ENCODE measurements at places on chromosomes 11 and 22.

GRCh38 chr11:12024254-12024926, 16.0 kb upstream of the DKK3 start:
- no peak for DNase-seq

- DNase-seq: no peak
These were observed 607 bp downstream of the MRPL11 start for GRCh38 chr11:66437979-66438503.

DNA sequence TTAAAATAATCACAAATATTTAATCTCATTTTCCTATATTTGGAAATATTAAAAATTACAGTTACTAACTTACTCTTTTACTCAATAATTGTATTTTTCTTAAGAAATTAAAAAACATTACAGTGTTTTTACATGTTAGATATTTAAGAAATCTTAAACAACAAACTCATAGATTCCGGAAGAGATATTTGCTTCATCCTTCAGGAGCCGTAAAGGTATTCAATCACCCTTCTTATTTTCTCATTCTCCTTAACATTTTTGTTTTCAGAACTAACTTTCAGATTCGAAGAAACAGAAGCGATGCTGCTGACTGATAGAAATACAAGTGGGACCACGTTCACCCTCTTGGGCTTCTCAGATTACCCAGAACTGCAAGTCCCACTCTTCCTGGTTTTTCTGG, at the start of gene OR5D18:
Gene OR5D18, plus strand, starts transcription at position 301 of the 400 bp plus-strand sequence. Its CDS starts 0 bp downstream, at position 301.
- DNase-seq: no peak

DNA sequence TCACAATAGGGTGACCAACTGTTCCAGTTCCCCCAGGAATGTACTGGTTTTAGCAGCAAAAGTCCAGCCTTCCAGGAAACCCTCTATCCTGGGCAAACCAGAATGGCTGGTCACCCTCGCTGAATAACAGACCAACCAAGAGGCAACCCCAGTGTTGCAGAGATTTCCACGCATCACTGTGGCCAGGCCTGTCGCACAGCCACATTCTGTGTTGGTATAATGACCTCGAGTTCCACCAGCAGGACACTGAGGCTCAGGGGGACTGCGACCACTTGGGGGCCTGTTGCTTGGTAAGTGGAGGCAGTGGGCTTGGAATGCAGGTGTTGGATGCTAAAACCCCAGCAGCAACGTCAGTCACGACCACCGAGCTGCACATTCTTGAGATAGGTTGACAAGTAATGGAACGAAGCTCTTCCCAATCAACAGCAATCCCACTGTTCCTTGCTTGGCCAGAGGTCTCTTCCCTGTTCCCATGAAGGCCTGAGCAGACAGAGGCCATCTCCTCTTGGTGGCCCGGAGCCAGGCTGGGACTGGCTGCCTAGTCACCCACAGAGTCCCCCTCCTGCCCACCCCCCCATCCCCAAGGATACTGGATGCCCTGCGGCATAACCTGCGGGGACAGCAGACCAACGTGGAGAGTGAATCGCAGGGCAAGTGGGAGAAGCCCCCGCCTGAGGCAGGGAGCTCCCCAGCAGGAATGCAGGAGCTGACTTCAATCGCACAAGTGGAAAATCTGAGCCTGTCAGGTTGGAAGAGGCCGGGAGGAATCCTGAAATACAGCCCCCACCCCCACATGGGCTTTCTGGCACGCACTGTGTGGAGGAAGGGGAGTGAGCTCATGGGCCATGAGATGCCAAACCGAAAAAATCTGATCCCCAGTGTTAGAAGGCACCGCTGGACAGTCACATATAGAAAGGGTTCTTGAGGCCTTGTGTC, 43.4 kb upstream of the MN1 start:
- no peak for DNase-seq

DNA sequence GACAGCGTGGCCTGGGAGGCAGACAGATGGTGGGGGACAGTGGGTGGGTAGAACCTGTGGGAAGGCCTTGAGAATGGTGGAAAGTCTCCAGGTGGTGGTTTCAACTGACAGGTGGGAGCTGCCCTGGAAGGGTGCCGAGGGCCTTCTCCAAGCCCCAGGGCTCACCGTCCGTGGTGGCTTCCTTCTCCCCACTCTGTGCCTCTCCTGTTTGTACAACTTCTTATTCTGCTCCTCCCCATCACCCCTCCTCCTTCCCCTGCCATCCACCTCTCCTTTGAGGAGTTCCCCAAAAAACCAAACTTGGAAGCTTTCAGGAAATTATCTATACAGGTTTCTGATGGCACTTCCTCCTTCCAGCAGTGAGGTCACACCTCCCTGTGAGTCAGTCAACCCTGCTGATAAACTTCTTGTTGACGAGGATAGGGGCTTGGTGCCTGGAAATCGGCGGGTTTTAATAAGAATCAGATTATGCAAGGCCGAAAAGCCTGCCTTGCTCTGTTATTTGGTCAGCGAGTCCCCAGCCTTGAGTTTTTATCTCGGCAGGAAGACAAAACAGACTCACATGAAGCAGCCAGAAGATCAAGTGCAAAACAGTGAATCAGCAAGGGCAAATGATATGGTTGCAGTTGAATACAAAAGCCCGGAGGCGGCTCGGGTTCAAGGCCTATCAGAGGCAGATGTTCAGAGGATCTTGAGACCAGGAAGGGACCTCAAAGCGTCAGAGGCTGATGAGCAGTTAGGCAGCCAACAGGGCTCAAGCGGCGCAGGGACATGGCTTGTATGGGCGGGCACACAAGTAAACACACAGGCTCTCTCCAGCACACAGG, 9.5 kb upstream of the ST3GAL4 start:
- no peak for DNase-seq

GRCh38 chr11:118209033-118209432, 15.8 kb downstream of the JAML start:
- DNase-seq: no peak

GRCh38 chr11:43987384-43988039, 45.1 kb downstream of the C11orf96 start:
- no peak for DNase-seq

DNA sequence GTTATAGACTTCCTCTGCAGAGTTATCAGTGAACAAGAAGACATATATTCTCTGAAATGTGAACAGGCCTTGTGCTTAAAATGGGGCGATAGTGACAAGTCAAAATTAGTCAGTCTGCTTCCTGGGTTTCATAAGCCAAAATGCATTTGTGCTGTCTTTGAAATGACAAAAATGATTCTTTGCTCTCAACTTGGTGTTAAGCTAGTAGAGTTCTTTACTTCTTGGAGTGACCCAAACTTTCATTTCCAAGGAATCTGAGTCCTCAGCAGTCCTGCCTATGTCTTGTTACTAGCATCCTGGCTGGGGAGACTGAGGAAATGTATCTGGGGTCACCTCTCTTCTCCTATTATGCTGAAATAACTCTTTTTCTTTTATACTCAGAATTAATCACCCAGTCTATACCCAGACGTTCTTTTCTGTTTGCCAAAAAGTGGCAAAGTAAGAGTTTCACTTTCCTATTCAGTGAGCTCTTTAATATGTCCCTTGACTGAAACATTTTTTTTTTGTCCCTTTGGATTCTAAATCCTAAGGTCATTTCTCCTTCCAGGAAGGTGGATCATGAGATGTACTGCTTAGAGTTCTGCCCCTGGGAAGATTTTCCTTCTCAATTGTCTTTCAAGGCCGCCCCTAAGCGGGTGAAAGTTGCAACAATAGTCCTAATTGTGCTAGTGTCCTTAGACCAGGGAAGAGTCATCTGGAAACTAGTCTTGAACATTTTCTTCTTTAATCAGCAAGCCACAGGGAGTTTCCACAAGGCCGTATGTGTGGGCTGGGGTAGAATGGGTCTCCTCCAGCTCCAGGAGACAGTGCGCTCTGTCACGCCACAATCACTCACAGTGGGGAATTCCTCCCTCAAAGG, 53.0 kb upstream of the RDX start:
- no peak for DNase-seq

DNA sequence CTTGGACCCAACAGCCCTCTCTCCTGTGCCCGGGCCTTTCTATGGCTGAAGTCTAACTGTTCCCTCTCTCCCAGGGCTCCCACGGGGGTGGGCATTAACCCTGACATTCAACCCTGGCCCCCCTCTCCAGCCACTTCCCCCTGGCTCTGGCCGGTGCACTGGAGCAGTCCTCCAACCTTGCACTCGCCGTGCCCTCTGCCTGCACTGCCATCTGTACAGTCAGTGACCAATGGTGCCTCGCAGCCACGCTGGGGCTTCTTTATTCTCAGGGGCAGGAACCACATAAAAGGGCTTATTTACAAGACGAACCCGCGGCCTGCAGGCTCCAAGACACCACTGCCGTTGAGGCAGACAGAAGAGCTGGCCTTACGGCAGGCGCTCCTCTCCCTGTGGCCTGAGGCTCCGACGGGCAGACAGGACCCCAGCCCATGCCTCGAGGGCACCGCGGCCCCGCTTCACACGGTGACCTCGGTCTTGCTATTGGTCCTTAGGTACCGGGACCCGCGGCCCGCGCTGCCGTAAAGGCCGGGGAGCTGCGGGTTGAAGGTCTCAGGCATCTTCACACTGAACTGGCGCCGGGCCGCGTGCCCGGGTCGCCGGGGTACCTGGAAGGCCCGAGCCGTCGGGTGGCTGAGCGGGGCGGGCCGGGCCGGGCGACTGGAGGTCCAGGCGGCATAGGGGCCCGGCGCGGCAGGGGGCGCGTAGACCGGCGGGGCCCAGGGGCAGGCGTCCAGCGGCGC, 5.4 kb downstream of the SHISA8 start:
- no peak for DNase-seq

Measured in right renal pelvis (tissue), 4 donors.